CD4-positive, alpha-beta T cell treated with Interleukin-15 for 1 hour (primary cell): ENCODE measurements at places on chromosomes 7 and 10.
A peak's percentile ranks its signal among the peaks of the same experiment; 100 is the strongest.

DNA sequence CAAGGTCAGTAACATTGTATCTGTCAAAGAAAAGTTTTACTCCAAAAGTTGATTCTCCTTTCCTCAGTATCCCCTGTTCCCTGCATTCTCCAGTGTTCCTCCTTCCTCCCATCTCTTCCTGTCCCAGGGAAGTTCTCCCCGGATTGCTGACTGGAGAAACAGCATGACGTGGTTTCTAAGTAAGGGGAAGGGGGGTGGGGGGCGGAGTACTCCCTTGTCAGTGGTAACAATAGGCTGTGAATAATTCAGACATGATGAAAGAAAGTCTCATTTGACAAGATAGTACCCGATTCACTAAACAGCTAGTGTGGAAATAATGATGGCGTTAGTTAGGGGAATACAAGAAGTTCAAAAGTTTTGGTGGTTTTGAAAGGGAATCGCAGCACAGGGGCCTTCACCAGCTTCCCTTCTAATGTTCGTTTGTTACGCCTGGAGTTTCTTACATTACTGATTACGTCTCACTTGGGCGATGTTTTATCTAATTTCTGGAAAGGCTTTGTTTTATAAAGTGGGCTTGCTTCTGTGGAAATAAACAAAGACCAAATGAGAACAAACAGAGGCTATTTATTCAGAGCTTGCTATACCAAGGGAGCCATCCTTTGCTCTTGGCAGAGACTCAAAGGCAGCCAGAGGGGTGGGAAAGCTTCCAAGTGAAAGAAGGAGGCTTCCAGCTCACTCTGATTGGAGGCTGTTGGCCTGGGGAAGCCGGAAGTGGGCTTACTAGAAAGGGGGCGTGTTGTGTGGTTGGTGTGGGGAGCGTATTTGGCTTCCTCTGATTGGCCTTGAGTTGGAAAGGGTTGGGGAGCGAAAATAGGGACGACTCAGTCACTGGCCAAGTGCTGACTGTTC is 453.7 kb downstream of the SDK1 start:
- DNase-seq = no peak

DNA sequence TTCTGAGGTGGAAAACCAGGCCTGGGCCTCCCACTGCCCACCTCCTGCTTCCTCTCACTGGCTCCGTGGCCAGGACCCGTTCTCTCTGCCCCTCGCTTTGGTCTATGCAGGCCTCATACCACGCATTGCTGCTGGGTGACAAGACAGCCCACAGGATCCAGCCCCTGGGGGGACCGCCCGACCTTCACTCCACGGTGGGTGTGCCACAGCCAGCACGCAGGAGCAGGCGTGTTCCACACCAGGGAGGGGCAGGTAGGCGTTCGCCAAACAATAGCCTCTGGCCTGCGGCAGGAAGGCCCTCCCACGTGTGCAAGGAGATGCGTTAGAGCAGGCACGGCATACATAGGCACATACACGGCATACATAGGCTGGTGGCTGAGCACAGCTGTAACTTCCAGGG is 233.4 kb downstream of the WDR37 start:
- no peak for DNase-seq

DNA sequence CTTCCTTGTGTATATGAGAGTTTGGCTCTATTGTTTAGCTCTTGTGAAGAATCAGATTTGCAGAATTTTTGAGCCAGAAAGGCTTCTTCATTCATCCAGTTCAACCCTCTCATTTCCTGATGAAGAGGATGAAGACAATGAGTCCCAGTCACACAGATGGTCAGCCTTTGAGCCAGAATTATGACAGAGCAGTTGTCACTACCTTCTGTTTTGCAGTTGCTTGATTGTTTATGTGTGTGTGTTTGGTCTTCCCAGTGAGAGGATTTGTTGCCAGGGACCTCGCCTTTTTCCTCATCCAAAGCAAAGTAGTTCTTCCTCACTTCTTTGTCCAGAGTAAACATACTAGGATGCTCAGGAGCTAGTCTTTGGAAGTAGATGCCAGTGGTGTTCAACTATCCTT is 15.6 kb downstream of the MDFIC start:
- no peak for DNase-seq

DNA sequence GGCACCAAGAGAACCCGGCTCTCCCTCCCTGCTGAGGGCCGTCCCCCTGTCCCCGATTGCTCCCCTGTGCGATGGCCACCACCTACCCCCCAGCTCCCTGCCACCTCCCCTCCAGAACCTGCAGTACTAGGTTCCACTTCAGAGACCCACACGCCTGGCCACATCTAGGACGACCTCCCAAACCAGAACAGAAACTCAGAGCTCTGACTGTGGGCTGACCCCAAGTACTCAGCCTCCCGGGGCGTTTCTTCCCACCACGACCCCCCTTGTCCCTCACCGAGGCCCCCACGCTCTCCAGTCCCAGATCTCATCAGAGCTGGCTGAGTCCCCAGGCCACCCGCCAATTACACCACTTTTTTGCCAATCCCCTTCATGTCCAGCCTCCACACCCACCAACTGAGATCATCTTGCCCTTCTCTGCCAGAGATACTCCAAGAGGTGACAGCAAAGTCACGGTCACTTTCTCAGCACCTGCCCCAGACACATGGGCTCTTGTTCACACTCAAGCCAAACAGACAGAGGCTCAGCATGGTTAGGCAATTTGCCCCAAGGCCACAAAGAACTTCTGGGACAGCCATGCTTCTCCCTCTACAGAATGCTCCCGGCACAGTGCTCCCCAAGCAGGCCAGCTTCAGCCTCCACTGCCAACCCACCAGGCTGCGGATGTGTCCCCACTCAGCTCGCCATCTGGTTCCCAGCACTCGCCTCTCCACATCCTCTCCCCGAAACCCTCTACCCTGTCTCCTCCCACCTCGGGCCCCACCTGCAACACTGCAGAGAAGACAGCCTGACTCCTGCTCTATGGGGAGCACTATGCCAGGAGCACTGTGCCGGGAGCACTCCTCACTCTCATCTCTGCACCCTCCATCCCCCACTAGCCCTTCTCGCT is 4.7 kb downstream of the TMEM120A start:
- DNase-seq = no peak

- DNase-seq = no peak
Observed at GRCh38 chr7:35487841-35488240, 207.1 kb downstream of the HERPUD2 start.

DNA sequence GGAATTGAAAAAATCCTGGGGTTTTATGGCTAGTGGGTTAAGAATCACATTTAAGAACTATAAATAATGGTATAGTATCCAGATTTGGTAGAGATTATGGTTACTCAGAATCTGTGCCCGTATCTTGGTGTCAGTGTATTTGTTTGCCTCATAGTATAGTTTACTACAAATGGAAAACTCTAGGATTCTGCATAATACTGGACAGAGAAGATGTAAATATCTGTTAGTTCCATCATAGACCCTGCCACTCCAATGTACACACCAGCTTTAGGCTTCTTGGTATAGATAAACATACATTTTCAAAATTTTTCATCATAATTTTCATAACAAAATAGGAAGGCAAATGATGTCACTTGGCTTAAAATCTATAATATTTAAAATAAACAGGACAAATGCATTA is 108.1 kb downstream of the CFTR start:
- DNase-seq = no peak

- DNase-seq = no peak
Observed at GRCh38 chr7:106520962-106521514, 139.9 kb downstream of the CCDC71L start.

GRCh38 chr10:44234483-44234875 is 150.4 kb downstream of the CXCL12 start:
- no peak for DNase-seq

- DNase-seq = no peak
Observed at GRCh38 chr10:121662945-121663917, 65.0 kb upstream of the FGFR2 start.

GRCh38 chr7:44748948-44749731 is 493 bp downstream of the ZMIZ2 start:
- no peak for DNase-seq

DNA sequence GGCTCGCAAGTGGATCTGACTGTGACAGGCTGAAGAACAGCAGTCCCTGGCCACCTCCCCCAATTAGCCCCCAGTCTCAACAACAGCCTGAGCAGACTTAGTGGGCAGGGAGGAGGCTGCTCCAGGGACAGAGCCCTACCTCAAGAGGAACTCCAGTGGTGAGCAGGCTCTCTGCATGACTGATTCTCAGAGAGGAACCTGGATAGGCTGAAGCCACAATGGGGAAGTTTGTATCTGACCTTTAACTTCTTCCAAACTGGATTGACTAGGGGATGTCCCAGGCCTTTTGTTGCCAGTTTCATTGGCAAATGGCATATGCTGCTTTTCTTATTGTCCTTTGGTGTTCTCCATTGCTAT is 93.0 kb downstream of the ARHGAP22 start:
- DNase-seq = peak; percentile 44

- no peak for DNase-seq
Observed at GRCh38 chr10:10475812-10476211, 541.9 kb upstream of the CELF2 start.

DNA sequence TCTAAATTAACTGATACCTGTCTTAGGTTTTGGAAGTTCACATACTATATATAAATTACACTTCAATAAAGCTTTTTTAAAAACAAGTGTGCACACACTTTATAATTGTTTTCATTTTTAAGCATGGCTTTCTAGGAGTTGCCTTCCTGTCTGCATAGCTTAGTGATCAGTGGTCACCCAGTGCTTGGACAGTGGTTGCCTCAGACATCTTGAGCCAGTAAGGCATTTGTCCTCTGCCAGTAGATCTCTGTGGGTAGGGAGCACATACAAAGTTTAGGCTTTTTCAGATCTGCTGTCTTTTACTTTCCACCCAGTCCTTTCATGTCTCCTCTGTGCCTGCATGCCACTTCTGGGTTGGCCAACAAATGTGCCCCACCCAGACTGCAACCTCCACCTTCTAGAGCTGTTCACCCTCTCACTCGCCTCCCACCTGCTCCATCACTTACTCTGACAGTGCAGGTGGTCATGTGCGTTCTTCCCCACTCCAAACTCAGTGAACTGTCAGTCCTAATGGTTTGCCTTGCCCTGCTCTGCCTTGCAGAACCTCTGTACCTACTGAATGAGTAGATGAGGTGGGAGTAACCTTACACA is 31.7 kb downstream of the TPST1 start:
- no peak for DNase-seq

- DNase-seq = no peak
Observed at GRCh38 chr10:93280699-93281366, 201.3 kb downstream of the MYOF start.

DNA sequence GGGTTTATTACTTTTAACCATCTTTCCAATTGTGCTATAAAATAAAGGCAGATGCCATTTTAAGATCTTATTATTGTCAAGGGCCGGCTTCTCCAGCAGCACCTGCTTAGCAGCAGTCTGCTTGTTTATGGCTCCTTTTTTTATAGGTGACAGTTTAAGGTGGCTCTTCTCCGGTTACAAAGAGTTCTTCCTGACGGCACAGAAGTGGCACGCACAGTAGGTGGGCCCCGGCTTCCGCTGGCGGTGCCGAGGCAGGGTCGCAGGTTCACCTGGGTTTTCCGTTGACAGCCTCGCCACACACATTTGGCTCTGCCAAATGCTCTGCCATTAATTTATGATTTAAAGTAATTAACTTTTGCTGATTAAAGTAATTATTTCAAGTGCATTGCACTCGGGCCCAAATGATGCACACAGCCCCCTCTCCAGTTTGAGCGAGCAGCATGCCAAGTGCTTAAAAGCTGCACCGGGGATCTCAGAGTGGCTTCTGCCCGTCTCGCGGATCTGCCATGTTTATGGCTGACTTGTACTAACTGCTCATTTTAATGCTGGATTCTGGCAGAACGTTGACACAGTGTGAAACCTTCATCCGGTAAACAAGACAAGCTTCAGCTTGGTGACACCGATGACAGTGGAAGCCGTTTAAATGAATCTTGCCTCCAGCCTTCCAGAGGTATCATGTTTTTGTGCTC is 355.1 kb upstream of the MKI67 start:
- DNase-seq = no peak

DNA sequence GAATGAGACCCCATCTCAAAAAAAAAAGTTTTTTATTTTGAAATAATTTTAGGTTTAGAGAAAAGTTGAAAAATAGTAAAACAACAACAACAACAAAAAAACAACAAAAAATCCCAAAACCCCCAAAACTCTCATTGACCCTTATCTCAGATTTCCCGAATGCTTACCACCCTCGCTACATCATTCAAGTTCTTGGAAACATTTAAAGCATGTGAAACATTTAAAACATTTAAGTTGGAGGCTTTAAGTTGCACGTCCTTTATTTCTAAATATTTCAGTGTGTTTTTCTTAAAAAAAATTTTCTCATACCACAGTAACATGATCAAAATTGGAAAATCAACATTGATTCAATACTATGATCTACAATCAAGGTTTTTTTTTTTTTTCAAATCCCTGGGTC is 382 bp upstream of the ARMS2 start:
- DNase-seq = no peak

- no peak for DNase-seq
Observed at GRCh38 chr10:51075873-51076229, 1.6 kb downstream of the PRKG1 start.

DNA sequence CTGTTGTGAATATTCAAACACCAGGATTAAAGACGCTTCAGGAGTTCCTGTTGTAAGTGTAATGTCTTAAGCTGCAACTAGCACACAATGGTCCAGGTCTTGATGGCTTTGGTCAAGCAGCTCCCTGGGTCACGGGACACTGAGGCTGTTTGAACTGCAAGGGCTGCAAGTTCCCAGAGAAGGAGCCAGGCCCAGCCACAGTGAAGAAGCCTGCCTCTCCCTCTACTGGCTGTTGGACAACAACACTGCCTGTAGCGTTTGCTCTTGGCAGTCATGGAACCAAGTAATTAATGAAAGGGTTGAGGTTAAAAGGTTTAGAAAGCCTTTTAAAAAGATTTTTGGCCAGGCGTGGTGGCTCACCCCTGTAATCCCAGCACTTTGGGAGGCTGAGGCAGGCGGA is 31.9 kb upstream of the GUSB start:
- no peak for DNase-seq

- no peak for DNase-seq
Observed at GRCh38 chr7:133704453-133704852, 422.7 kb upstream of the LRGUK start.

DNA sequence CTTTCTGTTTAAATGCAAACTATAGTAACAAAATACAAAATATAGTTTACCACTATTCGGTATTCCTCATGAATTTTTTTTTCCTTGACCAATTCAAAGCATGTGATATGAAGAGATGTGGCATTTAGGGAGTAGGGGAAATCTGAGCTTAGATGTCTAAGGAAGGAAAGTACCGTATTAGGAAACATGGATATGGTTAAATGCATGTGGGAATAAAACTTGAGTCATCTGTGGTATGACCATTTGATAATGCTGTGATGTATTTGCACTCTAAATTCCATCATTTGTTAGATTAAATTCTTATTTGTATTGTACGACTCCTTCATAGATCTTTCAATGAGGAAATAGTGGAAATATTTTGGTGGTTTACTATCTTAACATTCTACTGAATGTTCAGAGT is 19.7 kb downstream of the AHR start:
- no peak for DNase-seq

GRCh38 chr10:59336632-59337031 is 25.7 kb downstream of the FAM13C start:
- no peak for DNase-seq
